ENCODE measurements at places on chromosomes 5 and 9.

GRCh38 chr9:113158446-113158845, 7.6 kb downstream of the SLC31A2 start:
- no peak for DNase-seq

- DNase-seq = no peak
Observed at GRCh38 chr9:110908894-110909293, 129.4 kb downstream of the LPAR1 start.

DNA sequence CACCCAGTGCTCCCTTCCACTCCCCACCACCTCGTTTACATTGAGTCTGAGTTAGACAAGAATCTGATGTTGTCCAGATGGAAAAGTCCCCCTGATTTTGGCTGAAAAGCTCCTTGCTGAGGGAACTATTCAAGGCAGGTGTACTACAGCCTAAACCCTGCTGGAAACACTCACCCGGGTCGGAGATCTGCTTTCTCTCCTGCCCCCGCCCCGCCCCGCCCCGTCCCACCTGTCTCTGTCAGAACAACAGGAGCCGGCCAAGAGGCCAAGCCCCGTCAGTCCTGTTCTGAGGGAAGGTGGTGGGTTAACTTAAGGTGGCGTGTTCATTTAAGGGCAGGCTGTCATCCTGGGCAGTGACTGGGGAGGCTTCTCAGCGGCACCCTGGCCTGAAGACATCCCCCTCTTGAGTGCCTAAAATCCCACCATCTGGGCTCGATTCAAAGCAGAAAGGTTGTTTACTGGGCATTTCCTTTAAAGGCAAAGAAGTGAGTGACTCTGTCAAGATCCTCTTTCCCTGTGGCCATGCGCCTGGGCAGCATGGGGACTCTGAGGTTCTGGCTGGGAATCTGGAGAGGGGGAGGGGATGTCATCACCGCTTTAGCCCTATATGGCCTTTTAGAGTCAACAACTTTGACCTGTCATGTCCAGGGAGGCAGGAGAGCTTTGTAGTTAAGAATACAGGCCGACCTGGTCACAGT, 71.1 kb upstream of the NEURL1B start:
- DNase-seq = no peak

DNA sequence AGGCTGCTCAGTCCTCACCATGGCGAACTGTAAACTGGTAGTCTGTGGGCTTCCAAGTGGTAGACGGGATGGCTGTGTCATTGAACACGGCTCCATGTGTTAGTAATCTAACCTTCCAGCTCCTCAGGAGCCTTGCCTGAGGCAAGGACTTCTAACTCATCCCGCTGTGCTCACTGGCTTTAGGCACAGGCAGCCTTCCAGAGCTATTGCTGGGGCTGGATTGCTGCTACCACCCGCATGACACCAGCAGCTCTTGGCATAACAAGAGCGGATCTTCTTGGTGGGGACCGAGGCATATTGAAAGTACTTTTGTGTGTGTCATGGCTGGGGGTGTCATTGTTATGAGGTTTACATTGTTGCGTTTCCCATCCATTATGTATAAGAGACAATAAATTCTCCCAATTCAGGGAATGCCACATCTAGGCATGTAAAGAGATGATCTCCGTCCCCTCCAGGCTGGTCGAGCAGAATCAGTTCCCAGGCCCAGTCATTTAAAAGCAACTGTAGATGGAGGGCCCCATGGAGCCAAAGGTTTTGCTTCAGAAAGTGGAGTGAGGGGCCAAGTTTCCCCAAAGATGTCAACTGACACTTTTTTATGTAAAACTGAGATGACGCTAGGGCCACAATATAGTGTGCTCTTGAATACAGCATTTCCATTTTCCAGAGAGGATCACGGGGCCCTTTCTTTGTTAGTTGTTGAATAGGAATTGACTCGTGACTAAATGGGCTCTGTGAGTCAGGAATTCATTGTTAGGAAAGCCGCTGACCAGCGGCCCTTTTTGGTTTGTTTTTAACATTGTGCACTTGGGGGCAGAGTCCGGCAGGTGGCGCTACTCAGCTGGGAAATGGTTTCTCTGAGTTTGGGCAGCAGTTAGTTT, 759.5 kb downstream of the TAF11L14 start:
- peak; percentile 29 for DNase-seq

DNA sequence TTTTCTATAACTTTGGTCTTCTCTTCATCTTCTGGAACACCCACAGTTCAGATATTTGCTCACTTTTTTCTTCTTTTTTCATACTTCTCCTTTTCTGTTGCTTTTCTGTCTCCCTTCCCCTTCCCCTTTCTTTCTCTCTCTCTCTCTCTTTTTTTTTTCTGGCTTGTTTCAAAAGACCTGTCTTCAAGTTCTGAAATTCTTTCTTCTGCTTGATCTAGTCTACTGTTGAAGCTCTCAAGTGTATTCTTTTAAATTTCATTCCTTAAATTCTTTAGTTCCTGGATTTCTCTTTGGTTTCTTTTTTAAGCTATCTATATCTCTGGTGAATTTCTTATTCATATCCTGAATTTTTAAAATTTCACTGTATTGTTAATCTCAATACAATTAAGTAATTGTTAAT, 11.2 kb downstream of the ALG2 start:
- DNase-seq = no peak

DNA sequence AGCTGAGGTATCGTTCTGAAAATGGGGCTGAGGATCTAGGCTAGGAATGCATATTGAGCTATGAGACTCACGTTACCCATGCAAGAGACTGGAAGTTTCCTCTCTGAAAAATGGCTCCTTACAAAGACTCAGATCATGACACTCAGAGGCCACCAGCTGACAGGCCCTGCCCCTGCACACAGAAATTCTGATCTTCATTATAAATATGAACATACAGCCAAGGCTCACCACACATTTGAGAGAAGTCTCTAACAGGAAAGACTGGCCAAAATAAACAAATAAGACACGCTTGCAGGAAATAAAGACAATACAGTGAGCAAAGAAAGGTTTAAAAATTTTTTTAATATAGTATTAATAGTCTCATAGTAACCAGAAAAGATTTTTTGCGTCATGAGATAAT, 365.9 kb downstream of the NFIB start:
- no peak for DNase-seq

- DNase-seq = no peak
Observed at GRCh38 chr5:128546658-128547281, 8.7 kb upstream of the FBN2 start.

- DNase-seq = no peak
Observed at GRCh38 chr5:142540922-142541422, 144.9 kb downstream of the FGF1 start.

GRCh38 chr5:35745660-35746059, 111.0 kb upstream of the IL7R start:
- DNase-seq = no peak

DNA sequence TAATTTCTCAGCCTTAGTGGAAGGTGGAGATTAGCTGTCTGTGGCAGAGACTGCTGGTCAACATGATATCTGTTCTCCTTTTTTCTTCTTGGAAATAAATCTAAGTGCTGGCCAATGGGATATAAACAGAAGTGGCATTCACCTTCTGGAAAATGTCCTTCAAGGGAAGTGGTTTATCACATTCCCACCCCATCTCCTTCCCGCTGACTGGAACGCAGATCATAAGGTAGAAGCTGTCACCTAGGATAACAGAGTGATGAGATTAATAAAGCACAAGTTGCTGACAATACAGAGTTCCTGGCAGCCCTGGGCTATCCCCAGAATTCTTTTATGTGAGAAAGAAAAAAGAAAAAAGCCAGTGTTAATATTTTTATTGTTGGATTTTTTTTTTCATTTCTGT, 109.7 kb upstream of the OSMR start:
- DNase-seq = no peak

DNA sequence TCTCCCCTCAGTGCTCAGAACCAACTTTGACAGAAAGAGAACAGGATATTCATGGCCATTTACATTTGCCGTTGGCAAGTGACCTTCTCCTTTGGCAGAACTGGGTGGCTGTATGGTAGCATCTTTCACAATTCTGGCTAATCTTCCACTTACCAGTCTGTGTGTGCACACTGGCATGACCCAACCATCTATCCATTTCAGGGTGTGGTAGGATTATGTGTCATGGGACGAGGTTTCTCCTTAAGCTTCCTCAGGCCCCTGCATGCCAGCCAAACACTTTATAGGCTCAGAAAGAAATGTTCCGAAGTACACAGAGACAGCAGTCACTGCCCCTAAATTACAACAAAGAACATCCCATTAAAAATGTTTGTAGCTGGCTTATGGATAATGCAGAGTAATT, 497.1 kb downstream of the NFIB start:
- DNase-seq = no peak

DNA sequence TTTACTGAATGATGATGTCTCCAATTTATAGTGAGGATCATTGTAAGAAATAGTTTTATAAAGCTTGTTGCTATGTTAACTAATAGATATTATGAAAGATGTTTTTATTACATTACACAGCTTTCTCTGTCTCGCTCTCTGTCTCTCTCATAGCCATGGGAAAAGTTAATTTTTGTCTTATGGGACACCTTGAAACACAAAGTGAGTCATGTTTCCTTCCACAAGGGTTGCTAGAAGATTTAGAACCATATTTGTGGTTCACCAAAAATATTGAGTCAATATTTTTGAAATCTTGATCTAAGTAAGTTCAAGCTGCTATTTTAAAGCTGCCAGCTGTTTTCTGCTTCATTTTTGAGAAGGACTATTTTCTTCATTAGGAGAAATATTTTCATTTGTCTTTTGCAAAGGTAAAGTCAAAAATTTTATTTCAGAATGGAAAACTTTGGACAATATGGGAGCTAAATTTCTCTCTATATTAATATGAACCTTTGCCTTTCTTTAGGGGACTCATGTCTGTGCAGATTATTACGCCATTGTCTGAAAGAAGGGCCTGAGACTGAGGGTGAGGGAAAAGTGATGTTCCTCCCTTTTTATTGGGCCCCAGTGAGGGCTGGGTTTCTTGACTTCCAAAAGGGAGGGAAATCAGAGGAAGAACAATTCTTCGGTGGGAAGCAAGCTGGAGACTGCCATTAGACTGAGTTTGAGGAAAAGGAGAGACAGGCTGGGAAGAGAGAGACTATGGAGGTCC, 87.9 kb upstream of the SLC24A2 start:
- no peak for DNase-seq

- no peak for DNase-seq
Observed at GRCh38 chr9:136856079-136856476, 3.9 kb downstream of the MAMDC4 start.

DNA sequence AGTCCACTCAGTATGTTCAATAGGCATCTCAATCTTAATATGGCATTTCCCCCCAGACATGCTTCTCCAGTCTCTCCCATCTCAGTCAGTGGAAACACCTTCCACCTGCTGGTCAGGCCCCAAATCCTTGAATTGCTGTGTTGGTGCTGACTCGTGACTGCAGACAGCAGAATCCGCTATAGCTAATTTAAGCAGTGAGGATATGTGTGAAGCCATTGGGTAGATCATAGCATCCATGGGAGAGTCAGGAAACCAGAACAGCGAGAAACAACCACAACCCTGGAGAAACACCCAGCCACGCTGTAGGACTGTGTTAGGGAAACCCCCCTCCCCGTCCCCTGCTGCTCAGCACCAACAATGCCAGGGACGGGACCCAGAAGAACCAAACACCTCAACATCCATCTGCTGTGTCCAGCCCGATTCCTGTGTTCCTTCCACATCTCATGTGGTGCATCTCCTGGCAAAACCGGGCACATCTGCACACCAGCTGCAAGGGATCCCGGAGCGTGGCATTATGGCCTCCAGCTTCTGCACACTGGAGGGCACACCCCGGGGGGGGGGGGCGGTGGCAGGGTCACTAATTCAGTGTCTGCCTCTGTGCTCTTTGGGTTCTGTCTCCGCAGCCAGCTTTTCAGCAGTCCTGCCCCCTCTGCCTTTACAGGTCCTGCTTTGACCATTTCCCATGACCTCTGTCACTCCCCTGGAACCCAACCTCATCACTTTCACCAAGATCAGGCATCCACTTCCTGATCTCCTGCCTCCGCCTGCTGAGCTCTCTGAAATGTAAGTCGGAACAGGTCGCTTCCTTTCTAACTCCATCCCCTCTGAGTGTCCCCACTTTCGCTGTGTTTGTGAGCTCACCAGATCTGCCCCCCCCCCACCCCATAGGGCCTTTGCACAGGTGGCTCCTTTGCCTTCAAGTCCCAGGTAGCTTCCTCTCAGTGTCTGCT, 2.4 kb upstream of the PLEKHG4B start:
- no peak for DNase-seq

DNA sequence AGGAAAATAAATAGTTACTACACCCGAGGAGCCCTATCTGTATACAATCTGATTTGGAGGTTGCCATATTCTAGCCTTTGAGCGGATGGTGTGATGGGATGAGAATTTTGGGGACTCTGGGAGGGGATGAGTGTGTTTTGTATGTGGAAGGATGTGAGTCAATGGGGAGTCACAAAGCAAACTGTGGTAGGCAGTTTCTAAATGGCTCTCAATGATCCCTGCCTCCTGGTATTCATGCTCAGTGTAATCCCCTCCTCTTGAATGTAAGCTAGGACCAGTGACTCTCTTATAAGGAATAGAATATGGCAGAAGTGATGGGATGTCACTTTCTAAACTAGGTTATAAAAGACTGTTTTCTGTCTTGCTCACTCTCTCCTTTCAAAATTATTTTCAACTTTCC, 205.7 kb upstream of the RIOK2 start:
- no peak for DNase-seq

- DNase-seq = peak; percentile 27
Observed at GRCh38 chr9:34332076-34332964, 3.0 kb downstream of the NUDT2 start.

DNA sequence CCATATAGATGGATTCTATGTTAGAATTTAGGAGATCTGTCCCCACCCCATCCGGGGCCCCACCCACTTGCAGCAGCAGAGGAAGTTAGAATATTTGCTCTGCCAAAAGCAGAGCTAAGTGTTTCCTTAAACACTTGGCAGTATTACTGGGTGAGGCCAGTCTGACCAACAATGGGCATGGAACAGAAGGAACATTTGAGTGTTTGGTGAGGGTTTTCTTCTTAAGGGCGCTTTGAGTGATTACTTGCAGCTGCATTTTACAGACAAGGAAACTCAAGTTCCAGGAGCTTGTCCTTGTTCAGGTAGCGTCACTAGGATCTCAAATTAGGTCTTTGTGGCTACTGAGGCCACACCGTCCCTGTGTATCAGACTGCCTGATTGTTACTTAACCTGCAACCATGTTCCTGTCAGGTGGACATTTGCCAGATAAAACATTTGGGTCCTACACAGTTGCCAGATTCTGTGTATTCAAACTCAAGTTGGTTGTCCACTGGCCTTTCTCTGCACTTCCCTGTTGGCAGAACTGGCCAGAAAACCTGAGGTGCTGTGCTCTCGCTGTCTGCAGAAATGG, 59.3 kb downstream of the SLC46A2 start:
- peak; percentile 12 for DNase-seq

- DNase-seq = no peak
Observed at GRCh38 chr5:78530342-78531096, 118.1 kb downstream of the LHFPL2 start.

DNA sequence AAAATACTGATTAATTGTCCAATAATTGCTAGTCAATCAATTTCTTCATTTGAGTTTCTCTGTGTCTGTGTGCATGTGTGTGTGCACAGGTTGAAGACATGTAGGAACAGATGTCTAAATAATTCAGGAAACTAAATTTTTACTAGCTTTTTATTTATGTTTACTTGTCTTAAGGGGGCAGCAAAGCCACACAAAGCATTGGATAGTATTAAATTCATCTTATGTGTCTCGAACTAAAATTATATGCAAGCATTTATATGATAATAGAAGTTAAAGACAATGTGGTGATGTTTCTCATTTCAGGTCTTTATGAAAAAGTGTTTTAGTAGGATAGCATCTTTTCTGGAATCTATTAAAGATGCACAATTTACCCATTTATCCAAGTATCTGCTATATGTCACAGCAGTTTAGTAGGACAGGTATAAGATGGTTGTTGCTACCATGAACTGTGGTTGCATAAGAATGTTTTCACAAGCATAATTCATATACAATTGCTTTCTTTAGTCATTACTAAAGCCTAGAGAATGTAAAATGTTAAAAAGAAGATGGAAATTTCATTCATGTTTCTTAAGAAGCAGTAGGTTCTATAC, 784.6 kb upstream of the NUDT12 start:
- no peak for DNase-seq
